ENCODE measurements at places on chromosomes 4 and X.

DNA sequence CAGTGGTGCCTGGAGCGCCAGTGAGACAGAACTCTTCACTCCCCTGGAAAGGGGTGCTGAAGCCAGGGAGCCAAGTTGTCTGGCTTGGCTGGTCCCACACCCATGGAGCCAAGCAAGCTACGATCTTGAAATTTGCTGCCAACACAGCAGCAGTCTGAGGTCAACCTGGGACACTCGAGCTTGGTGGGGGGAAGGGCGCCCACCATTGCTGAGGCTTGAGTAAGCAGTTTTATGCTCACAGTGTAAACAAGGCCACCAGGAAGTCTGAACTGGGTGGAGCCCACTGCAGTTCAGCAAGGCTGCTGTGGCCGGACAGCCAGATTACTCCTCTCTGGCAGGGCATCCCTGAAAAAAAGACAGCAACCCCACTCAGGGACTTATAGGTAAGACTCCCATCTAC lies 149.5 kb downstream of the EDA2R start:
- no peak for DNase-seq

- DNase-seq = peak; percentile 92
These were observed 23.7 kb downstream of the ACSL1 start for GRCh38 chr4:184801781-184802696.

DNA sequence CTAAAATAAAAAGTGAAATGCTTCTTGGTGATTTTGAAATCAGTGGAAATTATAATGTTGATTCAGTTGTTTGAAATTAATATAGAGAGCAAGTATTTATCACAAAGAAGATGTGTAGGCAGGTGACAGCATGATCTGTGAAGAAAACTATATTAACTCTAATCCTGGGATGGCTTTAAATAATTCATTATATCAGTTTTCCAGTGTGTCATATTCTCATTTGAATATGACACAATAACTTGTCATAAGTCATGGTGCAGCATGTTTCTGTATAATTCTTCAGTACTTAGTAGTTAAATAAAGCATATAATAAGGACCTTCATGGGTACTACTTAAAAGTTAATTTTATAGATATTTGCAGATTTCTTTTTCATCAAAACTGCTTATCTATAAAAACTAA lies 573.6 kb downstream of the INPP4B start:
- no peak for DNase-seq

DNA sequence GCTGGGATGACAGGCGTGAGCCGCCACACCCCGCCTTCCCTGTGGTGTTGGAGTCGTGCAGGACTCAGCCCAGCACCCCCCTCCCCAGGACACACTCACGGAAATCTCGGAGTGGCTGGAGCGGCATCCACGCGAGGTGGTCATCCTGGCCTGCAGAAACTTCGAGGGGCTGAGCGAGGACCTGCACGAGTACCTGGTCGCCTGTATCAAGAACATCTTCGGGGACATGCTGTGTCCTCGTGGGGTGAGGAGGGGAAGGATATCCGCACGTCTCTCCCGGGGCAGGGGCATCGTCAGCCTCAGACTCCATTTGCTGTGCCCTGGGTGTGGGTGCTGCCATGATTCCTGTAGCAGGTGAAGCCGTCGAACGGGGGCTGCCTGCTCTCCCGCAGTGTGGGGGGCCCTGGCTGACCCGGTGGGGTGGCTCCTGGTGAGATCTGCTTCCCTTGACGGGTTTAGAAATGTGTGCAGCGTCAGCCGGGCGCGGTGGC lies 10.3 kb downstream of the PLCXD1 start:
- DNase-seq = no peak

- no peak for DNase-seq
These were observed 1006.9 kb downstream of the PCDH7 start for GRCh38 chr4:31727030-31727429.

GRCh38 chr4:166308647-166309046 lies 435.6 kb downstream of the TLL1 start:
- DNase-seq = no peak

DNA sequence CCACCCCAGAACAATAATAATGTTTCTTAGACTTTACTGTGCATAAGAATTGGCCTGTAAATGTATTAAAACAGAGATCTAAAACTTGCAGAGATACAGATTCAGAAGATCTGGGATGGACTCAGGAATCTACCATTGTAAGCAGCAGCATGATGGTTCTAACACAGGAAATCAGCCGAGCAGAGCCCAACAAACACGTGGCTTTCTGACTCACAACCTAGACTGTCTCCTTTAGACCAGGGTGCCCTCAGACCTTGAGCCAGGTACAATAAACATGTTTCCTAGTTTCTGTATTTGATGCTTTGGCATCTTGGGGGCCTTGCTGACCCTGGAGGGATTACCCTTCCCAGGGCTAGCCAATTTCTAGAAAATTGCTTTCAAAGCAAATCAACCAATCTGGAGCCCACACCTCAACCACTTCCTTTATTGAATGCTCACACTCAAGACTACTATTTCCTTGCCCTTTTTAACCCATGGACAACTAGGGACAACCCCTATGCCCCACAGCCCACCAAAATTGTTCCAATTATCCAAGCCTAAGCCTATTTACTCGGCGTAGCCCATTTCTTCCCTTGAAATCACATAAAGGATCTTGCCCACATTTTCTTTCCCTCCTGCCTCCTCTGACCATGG lies 80.5 kb downstream of the TBC1D9 start:
- no peak for DNase-seq

DNA sequence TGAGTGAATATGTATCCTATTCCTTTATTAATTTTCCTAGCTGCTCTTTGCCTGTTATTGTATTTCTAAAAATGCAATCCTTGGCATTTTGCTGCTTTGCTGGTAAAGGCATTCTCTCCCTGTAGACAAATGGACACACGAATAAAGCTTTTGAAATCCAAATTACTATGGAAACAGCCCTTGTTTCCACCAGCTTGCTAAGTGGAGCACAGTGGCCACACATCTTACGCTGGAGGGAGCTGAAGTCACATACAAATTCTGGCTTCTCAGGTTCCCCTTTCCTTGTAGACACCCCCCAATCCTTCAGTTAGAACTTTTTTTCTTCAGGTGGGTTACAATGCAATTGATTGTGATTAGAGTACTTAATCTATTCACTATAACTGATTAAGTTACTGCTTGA lies 66.2 kb downstream of the AGA start:
- no peak for DNase-seq

DNA sequence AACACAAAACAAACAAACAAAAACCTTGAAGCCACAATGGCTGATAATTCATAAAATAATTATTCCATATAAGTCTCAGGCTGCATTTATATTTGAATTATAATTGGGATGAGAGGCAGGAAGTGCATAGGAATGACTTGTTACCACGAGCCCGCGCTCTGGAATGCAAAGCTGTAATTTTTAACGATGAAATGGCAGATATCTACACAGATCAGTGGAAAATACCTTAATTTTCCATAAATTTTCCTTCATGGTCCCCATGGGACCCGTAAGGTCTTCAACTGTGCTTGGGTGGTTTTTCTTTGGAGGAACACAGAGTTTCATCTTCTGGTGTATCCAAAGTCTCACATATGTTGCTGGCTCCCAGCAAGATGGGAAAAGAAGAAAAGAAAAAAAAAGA lies 226.8 kb downstream of the SHOX start:
- DNase-seq = no peak

DNA sequence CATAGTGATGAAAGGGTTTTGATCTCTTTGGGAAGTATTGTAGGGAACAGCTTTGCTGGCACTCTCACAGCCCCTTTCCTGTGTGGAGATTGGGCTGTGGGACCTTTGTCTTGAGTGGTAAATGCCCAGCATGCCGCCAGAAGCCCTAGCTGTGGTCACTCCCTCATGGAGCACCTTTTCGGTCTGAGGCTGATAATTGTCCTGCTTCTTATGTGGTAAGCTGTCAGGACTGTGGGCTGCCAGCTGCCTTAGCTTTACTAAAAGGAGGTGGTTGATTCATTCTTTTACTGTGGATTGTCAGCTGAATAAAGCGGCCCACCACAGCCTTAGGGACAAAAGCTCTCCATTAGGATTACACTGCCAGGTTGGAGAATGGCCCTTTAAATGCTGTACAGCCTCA lies 7.1 kb downstream of the PASD1 start:
- DNase-seq = no peak

DNA sequence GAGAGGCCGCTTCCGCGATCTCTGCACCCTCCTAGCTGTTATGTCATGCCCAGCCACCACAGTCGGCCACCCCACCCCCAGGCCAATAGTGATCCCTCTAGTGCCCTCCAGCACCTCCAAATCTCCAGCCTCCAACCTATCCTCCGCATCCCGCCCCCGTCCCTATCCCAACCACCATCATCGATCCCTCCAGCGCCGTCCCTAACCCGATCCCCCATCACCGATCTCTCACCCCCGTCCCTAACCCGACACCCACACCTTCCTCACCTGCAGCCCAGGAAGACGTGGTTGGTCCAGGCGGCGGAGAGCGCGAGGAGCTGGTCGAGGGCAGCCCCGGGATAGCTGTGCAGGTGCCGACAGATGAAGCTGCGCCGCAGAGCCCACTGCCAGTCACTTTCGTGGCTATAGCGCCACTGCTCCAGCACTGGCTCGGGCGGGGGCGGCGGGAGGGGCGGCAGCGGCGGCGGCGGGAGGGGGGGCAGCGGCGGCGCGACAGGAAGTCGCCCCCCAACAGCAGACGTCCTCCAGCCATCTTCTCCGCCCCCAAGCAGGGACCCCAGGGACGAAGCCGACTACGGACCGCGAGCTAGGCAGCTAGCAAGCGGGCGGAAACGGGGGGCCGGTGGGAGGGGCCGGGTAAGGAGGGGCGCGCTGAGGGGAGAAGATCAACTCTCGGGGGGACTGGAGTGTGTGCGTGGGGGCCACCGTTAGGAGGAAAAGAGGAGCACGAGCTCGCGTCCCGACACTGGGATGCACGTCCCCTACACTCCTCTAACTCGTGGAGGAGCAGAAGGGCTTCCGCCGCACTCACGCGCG lies 552 bp downstream of the NKRF start:
- no peak for DNase-seq

DNA sequence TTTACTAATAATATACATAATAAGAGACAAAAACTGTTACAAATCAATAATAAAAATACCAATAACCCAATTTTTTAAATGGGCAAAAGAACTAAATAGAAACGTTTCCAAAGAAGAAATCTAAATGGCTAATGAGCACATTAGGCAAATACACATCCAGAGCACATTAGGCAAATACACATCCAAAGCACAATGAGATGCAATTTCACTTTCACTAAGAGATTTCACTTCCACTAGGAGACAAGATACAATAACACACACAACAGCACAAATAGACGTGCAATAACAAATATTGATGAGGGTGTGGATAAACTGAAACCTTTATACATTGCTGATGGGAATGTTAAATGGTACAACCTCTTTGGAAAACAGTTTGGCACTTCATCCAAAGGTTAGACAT lies 250.7 kb downstream of the ARAP2 start:
- DNase-seq = no peak

- DNase-seq = no peak
These were observed 45.2 kb downstream of the LNX1 start for GRCh38 chr4:53545942-53546581.

GRCh38 chrX:87728024-87728423 lies 210.4 kb downstream of the KLHL4 start:
- DNase-seq = no peak

DNA sequence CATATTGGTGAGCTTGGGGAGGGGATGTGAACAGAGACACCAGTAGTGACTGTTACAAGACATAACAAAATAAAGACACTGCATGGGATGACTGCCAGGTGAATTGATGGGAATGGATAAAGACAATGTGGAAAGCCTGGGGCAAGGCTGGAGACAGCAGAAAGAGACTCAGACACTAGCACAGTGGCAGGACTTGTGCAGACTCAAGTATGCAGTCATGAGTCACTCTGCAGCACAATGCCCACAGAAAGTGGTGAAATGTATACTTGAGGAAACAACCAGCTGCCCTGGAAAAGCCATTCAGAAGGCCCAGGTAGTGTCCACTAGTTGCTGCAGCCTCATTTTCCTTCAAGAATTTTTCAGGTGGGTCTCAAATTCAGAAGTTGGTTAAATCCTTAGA lies 452.3 kb downstream of the MID1IP1 start:
- no peak for DNase-seq

DNA sequence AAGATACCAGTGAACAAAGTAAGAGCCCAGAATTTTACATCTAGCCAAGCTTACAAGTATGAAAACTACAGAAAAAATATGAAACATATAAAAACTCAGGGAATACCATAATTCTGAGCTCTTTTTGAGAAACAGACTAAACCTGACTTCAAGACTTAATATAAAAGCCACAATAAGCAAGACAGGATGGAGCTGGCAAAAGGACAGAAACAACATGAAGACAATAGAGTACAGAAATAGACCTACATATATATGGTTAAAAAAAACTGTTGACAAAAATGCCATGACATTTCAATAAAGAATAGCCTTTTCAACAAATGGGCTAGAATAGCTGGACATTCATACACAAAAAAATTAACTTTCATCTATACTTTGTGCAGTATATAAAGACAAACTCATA lies 49.4 kb downstream of the UBA6 start:
- no peak for DNase-seq

DNA sequence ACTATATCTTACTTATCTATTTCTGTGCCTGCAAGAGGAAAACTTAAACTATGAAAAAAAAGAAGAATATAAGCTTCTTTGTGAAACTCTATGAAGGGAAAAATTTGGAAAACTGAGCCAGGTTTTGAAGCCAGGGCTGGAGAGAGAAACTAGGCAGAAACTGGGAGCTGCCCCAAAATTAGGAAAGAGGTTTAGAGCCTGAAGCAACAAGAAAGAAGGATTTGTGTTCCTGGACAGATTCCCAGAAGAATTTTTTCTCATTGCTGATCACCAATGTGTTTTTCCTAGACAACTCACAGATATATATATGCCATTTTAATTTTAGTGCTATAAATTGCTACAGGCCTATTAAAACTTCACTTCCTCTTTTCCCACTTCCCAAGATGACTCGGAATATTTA lies 245.0 kb upstream of the GEMIN8 start:
- no peak for DNase-seq

DNA sequence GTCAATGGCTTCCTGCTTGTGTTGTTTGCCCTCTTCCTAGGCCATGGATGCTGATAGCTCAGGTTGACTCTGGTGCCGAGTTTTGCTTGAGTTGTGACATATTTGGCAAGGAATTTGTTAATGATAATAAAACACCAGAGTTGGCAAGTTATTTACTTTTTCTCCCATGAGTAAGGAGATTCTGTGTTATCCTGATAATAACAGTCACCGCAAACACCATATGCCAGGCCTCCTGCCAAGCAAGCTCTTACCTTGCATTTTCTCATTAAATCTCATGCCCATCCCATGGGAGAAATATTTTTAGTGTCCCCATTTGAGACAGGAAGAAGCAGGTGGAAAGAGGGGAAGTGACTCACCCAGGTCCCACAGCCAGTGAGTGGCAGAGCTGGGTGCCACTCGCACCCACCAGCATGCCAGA lies 67.4 kb upstream of the CLCN4 start:
- DNase-seq = no peak

DNA sequence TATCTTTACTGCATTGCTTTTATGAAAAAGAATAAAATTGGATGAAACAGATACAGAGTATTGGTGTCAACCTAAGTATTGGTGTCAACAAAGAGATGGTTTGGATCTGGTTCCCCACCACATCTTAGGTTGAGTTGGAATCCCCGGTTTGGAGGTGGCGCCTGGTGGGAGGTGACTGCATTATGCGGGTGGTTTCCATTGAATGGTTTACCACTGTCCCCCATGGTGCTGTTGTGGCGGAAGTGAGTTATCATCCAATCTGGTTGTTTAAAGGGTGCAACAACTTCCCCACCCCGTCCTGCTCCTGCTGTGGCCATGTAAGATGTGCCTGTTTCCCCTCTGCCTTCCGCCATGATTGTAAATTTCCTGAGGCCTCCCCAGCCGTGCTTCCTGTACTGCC lies 52.8 kb upstream of the CD99 start:
- no peak for DNase-seq
